ENCODE measurements at places on chromosomes 3 and 15.

- DNase-seq = no peak
Measured at GRCh38 chr3:11212299-11212608, 58.0 kb downstream of the HRH1 start.

DNA sequence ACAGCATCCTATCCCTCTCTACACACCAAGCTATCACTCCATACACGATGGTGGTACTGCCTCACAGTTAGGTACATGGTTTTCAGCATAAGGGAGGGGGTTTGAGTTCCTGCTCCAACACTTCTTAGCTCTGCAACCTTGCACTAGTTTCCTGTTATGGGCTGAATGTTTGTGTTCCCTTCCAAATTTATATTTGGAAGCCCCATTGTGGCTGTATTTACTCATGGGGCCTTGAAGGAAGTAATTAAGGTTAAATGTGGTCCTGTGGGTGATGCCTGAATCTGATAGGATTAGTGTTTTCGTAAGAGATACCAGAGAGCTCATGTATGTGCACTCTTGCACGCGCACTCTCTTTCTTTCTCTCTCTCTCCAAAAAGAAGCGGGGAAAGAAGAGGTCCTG is 259.4 kb downstream of the RORA start:
- no peak for DNase-seq

DNA sequence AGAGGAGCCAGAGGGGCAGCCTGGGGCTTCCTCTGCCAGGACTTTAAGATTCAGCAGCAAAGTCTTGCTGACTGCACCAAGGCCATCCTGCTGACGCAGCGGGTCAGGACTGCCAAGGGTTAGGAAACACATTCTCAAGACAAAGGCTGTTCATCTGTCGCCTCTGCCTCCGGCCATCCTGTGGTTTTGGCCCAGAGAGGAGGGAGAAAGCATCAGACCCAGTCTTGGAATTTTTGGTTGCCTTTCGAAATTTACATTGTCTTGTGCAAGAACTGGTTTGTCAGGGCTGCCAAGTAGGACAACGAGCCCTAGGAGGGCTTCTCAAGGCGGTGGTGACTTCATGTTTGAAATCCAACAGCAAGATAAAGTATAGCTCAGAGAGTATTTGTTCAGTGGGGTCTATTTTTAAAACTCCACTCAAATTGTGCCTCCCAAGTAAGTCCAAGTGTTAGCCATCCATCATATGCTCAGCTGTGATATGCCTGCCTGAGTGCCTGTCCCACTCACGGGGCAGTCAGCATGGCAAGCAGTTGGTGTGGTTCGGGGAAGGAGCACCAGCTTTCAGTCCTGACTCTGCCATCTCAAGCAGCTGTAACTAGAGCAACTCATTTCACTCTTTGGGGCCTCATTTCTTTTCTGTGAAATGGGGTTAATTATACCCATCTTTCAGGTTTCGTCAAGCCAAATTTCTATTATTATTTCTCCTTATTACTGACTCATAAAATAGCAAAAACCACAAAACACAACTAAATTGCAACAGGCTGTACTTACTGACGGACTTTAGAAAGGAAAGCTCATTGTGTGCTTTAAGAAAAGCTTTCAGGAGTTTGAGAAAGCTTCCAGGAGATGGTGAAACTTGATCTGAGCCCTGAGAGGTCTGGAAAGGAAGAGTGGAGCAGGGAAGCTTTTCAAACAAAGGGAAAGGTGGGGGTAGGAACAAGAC is 42.4 kb upstream of the RHO start:
- DNase-seq = no peak

DNA sequence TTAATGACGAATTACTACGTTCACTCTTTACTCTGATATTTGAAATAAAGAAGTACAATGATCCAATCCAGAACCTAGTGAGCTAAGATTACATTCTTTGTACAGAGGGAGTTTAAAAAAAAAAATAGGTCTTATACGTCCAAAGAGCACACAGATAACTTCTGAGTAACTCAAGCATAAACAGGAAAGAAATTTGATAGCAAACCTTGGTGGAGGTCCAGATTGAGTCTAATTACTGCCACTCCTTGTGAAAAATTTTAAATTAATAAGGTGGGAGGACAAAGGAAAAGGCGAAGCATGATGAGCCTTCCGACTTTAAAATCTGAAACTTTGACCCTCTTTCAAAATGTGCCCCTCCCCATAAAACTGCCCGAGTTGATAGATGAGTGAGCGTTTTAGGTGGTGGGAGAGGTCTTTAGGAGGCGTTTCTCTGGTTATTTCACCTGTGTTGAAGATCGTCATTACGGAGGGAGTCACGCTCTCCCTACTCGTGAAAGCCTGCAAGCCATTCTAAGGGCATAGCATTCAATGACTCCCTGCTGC is 127.0 kb upstream of the ROBO2 start:
- no peak for DNase-seq

GRCh38 chr3:183392186-183393034 is 36.0 kb downstream of the MCF2L2 start:
- DNase-seq = no peak

- no peak for DNase-seq
Measured at GRCh38 chr3:15161133-15161532, 44.9 kb upstream of the CAPN7 start.

- DNase-seq = no peak
Measured at GRCh38 chr3:144011251-144011799, 39.7 kb downstream of the DIPK2A start.

GRCh38 chr15:38297623-38298388 is 45.2 kb downstream of the SPRED1 start:
- DNase-seq = no peak

- no peak for DNase-seq
Measured at GRCh38 chr3:117556646-117557407, 847.2 kb downstream of the TUSC7 start.

DNA sequence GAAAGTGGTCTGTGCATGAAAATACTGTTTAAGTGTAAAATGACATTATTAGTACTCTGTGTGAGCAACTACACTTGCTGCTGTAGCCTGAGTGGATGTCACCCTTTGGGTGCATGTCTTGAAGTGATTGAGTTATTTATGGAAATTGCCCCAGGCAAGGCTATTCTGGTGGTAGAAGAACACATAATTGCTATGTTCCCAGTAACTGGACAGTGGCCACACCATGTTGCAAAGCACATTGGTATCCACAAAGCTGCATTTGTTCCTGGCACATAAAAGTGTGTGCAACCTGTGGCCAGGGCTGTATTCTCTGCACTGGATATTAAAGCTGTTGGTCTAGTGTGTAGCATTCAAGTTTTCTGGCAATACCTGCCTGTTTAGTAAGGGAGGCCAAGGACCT is 23.8 kb downstream of the MTMR14 start:
- no peak for DNase-seq

GRCh38 chr15:72521682-72522081 is 47.6 kb downstream of the ARIH1 start:
- DNase-seq = no peak

DNA sequence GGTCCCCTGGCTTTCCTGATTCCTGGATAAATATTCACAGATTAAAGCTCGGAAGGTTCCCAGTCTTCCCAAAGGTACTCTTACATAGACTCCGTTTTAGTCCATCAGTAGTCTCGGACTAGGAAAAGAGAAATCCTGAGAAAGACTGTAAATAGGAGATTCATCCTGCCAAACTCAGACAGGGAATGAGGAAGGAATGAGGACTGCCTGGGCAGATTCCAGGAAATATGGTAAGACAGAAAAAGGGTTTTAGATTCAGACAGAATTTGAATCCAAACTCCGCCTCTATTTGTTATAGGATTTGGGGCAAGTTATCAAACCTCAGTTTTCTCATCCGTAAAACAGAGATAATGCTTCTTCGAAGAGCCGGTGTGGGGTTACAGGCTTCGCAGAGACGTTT is 77.8 kb upstream of the VGLL4 start:
- no peak for DNase-seq

GRCh38 chr3:115932807-115933206 is 309.5 kb downstream of the GAP43 start:
- DNase-seq = no peak

DNA sequence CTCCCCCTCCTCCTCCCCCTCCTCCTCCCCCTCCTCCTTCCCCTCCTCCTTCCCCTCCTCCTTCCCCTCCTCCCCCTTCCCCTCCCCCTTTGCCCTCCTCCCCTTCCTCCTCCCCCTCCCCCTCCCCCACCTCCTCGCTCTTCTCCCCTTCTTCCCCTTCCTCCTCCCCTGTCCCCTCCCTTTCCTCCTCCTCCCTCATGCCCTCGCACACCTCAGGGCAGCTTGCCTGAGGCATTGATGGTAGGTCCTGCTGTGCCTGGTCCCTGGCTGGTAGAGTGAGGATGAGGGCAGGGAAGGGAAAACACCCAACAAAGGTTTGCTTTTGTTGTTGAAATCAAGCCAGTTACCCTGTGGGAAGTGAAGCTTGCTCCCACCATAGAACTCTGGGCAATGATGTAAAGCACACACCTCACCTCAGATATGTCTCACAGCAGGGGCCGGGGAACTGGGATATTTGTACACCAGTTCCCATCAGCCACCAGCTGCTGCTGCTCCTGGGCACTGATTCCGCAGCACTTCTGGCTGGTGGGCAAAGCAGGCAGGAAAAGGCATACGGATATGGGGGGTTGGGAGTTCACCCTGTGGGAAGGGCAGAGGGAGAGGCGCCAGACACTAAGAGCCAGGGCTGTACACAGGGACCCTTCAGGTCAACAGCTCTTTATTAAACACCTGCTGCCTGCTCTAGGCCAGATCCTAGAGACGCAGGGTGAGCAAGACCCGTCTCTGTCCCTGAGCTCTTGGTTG is 13.8 kb downstream of the ISG20 start:
- no peak for DNase-seq

- no peak for DNase-seq
Measured at GRCh38 chr15:25407950-25408349, 30.9 kb downstream of the UBE3A start.

DNA sequence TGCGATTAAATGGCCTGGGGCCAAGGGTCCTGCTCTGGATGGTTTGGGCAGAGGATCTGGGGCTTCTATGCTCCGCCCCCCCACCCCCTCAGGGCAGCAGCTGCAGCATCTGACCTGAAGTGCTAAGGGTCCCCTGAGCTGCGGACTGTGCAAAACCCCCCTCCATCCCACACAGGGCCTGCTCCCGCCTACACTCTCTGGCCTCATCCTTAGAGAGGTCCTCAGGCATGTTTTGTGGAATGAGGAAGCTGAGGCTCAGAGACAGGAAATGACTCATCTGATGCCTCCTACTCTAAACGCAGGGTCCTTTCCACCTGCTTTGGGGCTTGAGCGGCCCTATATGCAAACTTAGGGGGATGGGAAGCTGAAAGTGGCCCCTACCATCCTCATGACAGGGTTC is 59.5 kb upstream of the CTSH start:
- no peak for DNase-seq

GRCh38 chr15:61315471-61315870 is 86.4 kb upstream of the RORA start:
- no peak for DNase-seq

DNA sequence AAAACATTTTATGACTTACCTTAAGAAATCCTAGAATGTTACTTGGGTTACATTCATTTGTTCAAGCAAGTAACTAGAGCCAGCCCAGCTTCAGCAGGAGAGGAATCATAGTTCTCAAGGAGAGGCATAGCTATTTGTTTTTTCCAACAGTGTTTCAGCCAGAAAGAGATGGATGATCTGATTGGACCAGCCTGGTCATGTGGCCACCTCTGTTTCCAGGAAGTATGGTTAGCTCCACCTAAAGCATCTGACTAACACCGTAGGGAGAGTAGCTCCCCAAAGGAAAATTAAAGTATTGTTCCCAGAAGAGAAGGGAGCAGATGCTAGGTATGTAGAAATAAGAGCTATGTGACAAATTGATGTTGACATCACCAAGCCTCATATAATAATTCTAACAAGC is 417.1 kb downstream of the TAFA4 start:
- DNase-seq = no peak

- DNase-seq = no peak
Measured at GRCh38 chr3:44159696-44160300, 81.9 kb upstream of the TOPAZ1 start.

Data from NCI-H2081 treated with DMSO at 0.1 percent for 48 hours (cell line).